Fibroblast of upper back skin (primary cell): ENCODE measurements at places on chromosomes 6 and 20.

- peak; percentile 22 for DNase-seq
Observed at GRCh38 chr6:33277663-33278391, 904 bp downstream of the B3GALT4 start.

DNA sequence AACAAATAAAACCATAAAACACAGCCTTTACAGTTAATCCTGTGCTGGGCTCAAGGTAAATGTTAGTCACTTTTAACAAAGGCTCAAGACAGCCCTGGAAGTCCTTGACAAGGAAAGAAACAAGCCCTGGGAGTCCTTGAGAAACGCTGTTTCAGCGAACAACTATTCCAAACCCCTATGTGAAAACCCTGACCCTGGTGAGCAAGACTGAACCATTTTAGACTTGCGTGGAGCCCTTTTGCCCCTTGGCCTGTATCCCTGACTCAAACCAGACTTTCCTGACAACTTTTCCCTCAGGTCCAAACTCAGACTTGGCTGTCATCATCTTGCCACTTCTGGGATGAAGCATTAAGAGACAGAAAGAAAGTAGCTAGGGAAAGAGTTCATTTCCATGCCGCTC is 180.4 kb downstream of the AIG1 start:
- DNase-seq = peak; percentile 22

GRCh38 chr6:42369568-42369967 is 82.2 kb downstream of the TRERF1 start:
- no peak for DNase-seq

DNA sequence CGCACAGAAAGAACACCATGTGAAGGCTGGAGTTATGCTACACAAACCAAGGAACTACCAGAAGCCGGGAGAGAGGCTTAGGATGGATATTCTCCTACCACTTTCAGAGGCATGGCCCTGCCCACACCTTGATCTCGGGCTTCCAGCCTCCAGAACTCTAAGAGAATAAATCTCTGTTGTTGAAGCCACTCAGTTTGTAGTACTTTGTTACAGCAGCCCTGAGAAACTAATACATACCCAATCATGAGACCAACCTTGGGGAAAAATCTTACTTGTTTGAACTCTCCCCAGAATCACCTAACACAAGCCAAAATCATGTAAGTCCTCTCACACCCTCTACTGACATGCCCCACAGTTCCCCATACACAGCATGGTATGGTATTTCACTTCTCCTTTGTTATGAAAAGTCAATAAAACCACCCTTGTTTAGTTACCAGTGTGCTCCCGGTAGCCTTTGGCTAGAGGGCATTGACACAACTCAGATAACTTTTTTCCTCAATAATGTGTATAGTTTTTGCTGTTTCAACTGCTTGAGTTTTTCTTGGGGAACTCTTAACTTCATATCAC is 40.7 kb upstream of the SLC2A12 start:
- DNase-seq = no peak

DNA sequence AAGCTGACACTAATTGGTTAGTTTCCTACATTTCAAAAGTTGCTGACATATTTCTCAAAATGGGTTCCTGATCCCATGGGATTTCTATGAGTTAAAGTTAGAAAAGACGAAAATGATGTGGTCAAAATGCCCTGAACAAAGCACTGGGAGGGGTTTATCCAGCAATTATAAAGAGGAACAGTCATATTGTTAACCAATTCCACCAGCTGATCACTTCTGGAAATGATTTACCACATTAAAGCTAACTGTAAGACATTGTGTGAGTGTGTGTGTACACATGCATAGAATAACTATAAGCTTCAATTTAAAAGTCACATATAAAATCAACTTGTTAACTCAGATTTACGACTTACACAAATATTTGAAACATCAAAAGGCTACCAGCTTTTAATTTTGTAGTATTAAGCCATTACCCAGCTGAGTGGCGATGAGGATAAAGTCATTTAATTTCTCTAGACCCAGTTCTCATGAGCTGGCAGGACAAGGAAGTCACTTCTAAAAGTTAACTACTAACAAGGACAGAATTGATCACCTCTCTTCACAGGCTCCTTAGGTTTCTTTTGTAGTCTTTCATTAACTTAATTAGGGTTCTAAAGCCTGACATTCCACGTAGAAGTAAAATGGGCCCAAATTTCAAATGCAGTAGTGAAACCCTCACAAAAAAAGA is 40.4 kb downstream of the MAN1A1 start:
- DNase-seq = peak; percentile 60

- DNase-seq = peak; percentile 98
Observed at GRCh38 chr6:27864906-27865849, 47.0 kb downstream of the OR2B2 start.

DNA sequence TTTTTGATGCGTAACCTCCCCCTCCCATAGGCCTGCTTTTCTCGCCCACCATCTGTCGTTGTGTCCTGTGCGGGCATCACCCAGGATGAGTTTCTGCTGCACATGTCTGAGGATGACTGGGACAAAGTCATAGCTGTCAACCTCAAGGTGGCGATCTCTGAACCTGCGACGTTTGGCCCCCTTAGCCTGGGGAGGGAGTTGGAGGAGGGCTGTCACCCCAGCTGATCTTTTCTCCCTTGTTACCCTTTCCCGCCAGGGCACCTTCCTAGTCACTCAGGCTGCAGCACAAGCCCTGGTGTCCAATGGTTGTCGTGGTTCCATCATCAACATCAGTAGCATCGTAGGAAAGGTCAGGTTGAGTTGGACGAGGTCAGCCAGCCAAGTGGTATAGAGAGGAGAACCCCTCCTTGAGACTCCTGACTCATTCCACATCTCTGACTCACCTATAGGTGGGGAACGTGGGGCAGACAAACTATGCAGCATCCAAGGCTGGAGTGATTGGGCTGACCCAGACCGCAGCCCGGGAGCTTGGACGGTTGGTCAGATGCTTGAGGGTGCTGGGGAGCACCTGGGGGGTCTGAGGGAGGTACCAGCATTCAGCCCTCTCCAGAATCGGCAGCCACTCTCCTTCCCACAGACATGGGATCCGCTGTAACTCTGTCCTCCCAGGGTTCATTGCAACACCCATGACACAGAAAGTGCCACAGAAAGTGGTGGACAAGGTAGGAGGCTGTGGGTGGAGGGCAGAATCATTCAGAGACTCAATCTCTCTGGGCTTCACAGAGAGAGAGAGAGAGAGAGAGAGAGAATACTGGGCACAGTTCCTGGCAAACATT is 954 bp downstream of the HSD17B8 start:
- DNase-seq = peak; percentile 66

DNA sequence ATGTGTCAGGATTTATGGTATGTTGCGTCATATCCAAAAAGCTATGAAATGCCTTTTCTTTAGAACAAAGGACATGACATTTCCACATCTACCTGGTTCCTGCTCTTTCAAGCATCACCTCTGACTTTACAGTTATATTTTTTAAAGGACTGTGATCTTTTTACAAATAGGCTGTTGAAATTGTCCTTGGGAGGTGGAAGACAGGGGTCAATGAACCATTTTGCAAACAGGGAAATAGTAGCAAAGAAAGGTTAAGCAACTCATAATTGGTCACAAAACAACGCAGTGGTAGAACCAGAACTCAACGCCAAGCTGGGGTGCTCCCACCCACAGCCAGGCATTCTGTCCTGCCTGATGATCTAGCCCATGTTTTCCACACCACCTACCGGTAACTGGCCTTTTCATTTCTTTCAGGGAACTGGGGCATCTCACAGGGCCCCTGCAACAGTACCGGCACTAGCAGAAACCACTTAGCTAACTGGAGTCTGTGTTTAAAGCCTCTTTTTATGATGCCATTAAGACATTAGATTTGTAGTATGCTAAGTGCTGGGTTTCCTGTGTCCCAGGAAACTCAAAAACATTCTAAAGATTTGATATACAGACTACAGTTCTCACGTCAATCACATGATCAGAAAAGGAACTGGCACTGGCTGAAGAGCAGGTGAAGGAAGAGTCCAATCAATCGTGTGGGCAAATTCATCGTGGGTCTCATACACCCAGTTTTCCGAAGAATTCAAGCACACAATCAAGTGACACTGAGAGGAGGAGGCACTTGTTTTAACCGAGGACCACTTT is 13.9 kb downstream of the ZNF217 start:
- DNase-seq = peak; percentile 76

- no peak for DNase-seq
Observed at GRCh38 chr6:56293781-56294180, 46.4 kb upstream of the COL21A1 start.

DNA sequence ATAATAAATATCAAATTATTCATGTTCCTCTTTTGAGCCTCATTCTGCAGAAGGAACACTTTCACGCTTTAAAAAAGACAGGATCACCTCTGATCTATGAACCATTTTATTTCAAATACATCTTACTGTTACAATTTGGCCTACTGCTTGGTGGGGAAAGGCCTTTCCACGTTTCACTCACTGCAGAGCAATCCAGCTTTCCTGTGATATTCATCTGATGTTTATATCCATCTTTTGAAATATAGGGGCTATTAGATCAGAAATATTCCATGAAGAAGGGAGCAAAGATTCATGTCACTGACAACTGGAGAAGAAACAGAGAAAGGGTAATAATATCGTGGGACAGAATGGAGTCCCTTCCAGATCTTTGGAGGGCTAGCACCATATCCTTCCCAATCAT is 262.9 kb downstream of the ADGB start:
- no peak for DNase-seq

DNA sequence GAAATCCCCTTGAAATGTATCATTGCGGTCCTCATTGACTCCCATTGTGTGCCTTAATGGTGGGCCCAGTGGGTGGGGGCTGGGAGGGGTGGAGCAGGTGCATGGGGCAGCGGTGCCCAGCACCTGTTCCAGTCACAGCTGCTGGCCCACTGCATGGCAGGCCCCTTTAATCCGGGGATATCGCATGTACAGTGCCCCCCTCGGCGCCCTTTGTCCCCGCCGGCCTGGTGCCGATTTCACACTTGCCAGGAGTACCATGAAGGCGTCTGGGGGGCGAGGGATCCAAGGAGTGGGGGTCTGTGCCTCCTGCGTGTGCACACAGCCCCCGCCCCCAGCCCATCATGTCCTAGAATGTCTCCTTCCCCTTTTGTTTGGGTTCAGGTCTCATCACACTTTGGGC is 2.8 kb downstream of the SNAI1 start:
- DNase-seq = no peak

- no peak for DNase-seq
Observed at GRCh38 chr6:5514353-5514752, 253.0 kb downstream of the FARS2 start.
